Stimulated activated CD4-positive, alpha-beta T cell treated with anti-CD3 and anti-CD28 coated beads, TNF-alpha, amount 100 ng/mL, for 1 hour (primary cell): ENCODE measurements at places on chromosomes 13 and 19.

DNA sequence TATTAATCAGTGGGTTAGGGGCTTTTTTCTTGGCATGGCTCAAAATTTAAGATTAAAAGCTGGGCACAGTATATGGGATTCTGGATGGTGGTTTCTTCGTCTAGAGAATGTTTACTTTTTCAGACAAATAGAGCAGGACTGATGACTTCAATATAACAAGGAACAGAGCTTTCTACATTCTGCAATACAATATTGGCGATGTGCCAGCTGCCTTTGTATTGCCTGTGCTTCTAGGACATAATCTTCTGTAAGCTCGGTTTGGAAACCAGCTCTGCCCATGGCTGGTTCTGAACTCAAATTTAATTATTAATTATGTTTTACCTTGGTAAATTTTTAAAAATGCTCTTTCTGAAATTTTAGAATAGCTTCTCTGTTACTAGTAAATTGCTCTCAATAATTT, 139.1 kb upstream of the TRPC4 start:
- DNase-seq: no peak

GRCh38 chr13:80962855-80963254, 621.9 kb upstream of the SPRY2 start:
- no peak for DNase-seq

- no peak for DNase-seq
Observed at GRCh38 chr19:6472713-6473112, 8.6 kb downstream of the CRB3 start.

DNA sequence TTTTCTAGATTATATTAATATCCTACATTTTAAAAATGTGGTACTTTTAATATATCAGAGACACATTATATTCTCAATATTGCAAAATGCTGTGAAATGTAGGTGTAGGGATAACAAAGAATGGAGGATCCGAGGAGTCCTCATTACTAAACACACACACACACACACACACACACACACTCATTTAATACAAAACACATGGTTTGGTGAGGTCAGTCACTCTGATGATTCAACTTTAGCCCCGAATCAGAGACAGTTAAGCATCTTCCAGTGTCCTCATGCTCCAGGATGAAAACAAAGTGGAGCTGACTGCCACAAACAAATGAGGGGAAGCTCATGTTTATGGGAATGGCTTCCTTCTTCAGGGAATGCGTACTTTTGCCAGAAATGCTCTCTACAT, 147.5 kb downstream of the CYSLTR2 start:
- no peak for DNase-seq

DNA sequence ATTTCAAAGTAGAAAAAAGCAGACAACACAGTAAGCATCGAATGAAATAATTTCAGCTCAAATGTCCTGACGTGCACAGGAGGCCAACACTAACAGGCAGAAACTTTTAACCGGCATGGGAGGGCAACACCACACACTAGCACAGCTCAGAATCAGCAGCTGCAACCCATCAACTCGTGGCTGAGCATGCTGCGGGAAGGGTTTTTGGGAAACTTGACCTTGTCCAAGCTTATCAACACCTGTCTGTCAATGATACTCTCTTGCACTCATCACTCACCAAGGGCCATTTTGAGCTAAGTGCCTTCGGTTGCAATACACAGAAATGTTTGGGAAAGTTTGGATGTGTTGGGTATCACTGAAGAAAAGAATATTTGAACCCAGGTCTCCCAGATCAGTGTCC, 483.7 kb downstream of the TSHZ3 start:
- no peak for DNase-seq

GRCh38 chr13:105665284-105665683, 870.2 kb downstream of the EFNB2 start:
- no peak for DNase-seq

DNA sequence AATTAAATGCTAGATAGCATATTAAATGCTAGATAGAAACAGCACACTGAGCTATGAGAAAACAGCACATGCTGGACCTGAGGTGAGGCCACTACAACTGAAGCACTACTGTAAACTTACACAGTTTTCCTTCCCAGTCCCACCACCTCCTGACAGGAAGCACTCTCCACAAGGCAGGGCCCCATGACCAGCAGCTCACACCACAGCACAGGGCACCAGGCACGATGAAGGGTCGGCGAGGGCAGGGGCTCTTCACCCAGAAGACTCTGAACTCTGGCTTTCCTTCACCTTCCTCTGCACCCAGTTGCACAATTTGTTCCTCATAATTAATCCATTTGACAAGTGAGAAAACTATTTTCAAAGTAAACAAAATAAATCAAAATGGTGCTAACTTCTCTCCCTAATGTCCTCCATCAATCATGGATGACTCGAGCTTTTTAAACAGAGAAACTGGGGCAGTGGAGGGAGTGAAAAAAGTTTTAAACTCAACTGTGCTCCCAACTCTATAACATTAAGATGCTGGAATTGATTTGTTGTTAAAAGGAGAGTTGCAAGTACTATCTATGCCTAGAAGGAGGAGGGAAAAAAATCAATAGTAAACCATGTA, 568.7 kb downstream of the UQCRFS1 start:
- DNase-seq: no peak

DNA sequence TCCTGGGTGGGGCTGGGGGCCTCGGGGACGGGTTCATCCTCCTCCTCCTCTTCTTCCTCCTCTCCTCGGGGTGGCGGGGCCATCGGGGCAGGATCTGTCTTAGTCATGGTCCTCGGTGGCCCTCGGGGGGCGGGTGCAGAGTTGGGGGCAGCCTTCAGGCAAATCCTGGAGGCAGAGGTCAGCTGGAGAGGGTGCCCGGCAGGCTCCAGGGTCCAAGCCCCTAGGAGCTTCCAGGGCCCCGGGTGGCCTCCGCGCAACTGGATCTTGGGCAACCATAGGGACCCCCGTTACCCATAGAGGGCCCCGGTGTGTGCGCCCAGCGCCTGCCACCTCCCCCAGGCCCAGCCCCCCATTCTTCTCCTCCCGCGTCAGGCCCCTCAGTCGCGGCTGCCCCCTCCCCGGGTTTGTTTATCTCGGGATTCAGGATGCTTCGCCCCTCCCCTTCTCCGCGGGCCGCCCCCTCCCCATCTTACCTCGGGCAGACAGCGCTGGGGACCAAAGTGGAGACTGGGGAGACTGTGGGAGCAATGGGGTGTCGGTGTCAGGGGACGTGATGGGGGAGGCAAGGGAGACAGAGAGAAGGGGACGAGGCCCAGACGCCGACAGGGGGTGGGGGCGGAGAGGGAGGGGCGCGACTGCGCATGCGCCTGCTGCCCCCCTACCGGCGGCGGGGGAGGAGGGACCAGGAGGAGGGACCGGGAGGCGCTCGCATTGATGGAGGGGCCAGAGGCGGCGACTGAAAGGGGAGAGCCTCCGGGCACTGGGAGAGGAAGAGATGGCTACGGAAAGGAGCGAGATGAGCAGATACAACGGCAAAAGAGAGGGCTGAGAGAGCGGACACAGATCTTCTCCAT, at the start of gene CLIP3:
Gene CLIP3 (minus strand): TSS at position 623 of the 854 bp plus-strand sequence. CDS start 516 bp downstream, at position 107.
- peak; percentile 31 for DNase-seq

DNA sequence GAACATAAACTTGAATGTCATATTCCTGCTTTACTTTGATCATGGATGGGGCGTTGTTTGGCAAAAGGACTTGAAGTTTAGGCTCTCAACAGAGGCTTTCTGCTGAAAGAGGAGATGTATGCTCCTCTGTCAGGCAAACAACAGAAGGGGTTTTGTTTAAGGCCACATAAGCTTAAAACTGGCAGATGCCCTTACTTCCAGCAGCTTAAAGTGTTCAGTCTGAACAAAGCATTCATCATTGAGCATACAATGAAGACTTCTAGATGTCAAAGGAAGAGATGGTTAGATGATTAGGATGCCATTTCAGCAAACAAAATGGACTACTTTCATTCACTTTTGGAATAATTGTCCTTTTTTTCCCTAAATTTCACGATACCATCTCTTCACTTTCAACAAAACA, 484.5 kb downstream of the SLITRK6 start:
- DNase-seq: no peak

DNA sequence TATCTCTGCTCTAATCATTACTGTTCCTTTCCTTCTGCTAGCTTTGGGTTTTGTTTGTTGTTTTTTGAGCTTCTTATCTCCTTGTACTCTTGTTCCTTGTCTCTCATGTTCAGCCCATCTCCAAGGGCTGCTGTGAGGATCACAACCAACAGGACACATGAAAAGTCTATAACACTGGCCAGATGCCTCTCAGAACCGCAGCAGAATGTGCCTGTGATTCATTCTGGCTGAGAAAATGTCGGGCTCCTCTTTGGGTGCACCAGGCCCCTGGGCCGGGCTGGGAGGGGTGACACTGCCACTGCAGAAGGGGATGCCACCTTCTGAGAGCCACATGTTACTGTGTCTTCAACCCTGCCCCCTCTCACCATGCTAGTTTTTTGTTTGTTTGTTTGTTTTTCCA, 48.0 kb downstream of the GGACT start:
- DNase-seq: no peak

DNA sequence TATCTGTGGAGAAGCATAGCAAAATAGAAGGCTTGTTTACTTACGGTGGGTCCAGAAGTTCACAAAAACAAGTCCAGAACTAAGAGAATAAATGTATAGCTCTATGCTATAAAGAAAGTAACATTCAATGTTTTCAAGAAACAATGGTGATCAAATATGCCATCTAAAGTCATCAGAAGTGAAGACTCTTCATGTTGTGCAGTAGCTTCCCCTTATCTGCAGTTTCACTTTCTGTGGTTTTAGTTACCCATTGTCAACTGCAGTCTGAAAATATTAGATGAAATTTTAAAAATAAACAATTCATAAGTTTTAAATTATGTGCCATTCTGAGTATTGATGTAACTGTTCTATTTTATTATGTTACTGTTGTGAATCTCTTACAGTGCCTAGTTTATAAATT, 72.5 kb downstream of the EDNRB start:
- DNase-seq: no peak

- no peak for DNase-seq
Observed at GRCh38 chr13:101785858-101786257, 333.4 kb downstream of the ITGBL1 start.

DNA sequence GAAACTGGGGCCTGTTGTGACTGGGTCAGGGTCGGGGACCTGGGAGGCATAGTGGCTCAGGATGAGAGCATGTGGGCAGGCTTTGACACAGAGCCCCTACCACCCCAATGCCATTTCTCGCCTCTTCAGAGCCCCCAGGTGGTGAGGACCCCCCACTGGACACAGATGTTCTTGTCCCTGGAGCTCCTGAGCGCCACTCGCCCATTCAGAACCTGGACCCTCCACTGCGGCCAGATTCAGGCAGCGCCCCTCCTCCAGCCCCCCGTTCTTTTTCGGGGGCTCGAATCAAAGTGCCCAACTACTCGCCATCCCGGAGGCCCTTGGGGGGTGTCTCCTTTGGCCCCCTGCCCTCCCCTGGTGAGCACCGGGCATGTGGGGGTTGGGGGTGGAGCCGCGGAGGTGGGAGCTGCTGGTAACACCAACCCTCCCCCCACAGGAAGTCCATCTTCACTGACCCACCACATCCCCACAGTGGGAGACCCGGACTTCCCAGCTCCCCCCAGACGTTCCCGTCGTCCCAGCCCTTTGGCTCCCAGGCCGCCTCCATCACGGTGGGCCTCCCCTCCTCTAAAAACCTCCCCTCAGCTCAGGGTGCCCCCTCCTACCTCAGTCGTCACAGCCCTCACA, 10.4 kb downstream of the IGFLR1 start:
- no peak for DNase-seq

DNA sequence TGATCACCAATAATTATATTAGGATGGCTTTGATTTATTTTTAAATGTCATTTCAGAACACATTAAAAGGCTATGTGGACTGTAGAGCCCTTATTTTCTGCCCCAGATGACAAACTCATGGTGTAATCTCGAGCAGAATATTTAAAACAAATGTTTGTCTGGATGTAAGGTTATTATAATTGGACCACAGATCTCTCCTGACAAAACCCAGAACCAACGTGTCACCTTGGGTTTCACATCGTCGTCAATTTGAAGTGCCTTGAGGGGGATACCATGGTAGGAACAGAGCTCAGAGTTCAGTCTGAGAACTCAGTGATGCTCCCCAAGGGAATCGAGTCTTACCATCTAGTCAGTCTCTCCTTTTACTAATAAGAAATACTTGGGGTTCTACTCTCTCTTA, 2.8 kb downstream of the SACS start:
- no peak for DNase-seq

DNA sequence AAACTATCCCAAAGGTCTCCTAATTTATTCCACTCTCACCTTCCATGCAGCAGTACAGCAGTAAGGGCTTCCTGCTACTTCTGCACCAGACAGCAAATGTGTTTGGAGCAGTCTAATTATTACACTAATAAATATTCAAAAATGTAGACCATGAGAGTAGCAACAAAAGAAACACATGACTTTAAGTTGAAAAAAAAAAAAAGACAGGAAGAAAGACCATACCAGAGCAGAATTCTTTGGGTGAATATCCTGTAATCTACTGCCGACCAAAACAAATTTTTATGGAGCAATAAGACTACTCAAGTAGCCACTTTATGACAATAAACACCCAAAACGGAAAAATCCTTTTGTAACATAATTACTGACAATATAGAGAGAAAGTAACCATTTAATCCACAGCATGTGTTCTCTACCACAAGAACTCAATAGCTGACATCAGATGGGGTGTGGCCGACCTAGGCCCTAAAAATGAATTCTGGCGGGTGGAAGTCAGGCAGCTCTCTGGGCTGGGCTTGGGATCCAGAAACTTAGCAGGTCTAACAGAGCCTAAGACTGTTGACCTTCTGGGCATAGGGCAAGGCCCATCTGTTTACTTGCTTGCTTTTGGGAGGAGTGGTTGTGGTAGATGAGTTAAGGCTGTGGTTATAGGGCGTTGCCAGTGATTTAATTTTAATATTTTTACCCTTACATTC, 4.6 kb downstream of the KLF12 start:
- no peak for DNase-seq

- no peak for DNase-seq
Observed at GRCh38 chr19:40322271-40322610, 26.0 kb downstream of the C19orf47 start.

DNA sequence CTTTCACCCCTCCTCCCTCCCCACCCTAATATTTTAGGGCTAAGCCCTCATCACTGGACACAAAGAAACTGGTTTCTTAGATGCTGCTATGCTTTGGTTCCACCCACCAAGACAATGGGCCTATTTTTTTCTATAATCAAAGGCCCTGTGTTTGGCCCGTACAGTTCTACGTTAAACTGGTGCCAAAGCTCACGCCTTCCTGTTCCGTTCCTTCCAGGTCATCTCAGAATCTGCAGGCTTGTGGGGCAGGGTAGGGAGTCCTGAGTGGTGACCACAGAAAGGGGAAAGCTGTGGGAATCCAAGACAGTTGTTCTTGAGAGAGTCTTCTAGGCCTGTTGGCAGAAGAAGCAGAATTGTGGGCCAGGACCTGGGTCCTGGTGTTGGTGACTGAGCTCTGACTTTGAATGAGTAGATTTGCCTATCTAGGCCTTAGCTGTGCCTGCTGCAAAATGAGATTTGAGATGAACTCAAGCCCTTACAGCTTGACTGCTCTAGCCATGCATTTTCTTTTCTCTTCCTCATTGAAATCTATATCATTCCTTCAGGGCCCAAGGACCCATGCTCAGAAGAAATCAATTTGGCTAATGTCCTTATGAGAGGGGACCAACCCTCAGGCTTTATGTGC, 19.1 kb upstream of the CXCL17 start:
- DNase-seq: no peak
